Activated CD4-positive, alpha-beta T cell treated with anti-CD3 and anti-CD28 coated beads, Interleukin-2, amount 50 U/mL, for 16 hours (primary cell): ENCODE measurements at places on chromosomes 1 and 21.

GRCh38 chr1:224867715-224868114 lies 61.8 kb upstream of the DNAH14 start:
- DNase-seq: no peak

DNA sequence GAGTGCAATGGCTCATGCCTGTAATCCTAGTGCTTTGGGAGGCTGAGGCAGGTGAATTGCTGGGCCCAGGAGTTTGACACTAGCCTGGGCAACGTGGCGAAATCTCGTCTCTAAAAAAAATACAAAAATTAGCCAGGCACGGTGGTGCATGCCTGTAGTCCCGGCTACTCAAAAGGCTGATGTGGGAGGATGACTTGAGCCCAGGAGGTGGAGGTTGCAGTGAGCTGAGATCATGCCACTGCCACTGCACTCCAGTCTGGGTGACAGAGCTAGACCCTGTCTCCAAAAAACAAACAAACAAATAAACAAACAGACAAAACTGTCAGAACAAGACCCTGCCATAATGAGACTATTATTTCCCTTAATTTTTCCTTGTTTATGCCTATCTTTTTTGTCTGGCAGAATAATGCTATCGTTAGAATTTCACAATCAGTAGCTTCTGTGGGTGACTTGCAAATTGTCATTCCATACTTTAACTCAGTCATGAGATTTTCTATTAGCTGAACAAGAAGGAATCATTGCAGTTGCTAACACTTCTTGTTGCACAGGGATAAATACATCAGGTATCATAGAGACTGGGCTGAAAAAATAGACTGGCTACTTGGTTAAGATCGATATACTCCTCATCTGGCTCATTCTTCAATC lies 7.5 kb upstream of the THEM4 start:
- DNase-seq: no peak

DNA sequence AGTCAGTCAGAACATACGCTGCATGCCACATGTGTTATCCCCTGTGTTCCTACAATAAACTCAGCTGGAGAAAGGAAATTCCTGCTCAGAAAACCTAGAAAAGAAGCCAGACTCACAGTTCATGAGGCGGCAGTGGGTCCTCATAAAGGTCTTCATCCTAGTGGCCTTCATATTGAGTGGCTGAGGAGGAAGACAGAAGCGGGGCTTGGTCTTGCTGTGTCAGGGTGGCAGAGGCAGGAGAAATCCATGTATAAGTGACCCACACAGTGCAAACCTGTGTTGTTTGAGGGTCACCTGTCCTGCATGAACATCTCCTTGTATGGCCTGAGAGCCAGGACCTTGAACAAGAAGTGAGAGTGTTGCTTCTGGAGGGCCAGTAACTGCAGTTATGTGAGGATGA lies 4.0 kb upstream of the WNT3A start:
- DNase-seq: no peak

- DNase-seq: no peak
Observed at GRCh38 chr1:3702528-3702927, 49.7 kb upstream of the CCDC27 start.

DNA sequence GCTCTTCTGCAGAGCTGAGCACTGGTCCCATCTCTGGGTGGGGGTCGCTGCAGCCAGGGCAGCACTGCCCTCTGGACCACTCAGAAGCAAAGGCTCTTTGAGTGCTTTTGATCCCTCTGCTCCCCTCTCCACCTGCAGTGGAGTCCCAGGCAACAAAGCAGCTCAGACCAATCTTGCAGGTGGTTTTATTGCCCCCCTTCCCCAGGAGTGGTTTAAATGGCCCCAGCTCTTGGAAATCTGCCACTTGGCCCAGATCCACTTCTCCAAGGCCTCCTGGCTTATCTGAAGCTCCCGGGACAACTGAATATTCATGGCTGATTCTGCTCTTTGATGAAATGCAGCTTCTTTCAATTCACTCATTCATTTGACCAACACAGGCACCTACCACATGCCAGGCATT lies 2.7 kb downstream of the STUM start:
- DNase-seq: no peak

GRCh38 chr21:35467566-35467965 lies 418.5 kb upstream of the RUNX1 start:
- no peak for DNase-seq

- DNase-seq: peak; percentile 31
Observed at GRCh38 chr1:150875197-150876118, 941 bp downstream of the ARNT start.

DNA sequence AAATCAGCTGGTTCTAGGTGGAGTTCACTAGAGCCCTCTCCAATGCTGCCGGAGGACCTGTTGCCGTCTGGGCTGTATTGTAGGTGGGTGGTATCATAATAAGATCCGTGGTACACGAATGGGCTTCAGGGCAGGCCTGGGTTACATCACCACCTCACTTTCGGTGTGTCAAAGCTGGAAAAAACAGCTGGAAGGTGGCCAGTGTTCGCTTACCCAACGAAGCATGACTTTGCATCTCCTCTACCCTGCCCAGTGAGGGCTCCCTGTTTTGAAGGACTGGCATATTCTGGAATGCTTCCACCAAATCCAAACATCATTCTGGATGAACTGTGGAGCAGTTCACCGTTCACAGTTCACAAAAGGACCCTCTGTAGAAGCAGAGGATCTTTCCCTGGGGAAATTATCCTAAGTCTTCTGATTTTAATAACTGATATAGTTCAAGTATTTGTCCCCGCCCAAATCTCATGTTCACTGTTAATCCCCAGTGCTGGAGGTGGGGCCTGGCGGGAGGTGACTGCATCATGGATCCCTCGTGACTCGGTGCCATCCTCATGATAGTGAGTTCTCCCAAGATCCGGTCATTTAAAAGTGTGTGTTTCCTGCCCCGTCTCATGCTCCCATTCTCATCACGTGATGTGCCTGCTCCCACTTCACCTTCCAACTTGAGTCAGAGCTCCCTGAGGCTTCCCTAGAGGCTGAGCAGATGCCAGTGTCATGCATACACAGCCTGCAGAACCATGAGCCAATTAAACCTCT lies 429.0 kb downstream of the KIF26B start:
- DNase-seq: no peak

GRCh38 chr1:19605967-19606366 lies 38.1 kb upstream of the NBL1 start:
- no peak for DNase-seq

GRCh38 chr1:244011786-244012185 lies 39.3 kb upstream of the ZBTB18 start:
- DNase-seq: no peak

DNA sequence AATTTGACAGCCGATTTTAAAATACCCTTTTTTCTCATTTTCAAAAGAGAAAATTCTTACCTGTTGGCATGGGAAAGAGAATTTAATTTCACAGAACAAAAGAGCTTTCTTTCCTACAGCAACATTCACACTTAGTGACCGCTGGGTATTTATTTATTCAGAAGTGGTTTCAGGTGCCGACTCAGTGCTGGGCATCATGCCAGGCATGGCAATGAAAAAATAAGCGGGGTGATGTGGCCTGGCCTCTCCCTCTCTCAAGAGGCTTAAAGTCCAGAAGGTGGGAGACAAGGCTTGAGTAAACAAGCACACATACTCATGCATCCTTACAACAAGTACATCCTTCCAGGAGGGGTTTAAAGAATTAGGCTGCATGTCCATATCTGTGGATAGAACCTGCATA lies 4.1 kb upstream of the PCP4 start:
- DNase-seq: no peak

DNA sequence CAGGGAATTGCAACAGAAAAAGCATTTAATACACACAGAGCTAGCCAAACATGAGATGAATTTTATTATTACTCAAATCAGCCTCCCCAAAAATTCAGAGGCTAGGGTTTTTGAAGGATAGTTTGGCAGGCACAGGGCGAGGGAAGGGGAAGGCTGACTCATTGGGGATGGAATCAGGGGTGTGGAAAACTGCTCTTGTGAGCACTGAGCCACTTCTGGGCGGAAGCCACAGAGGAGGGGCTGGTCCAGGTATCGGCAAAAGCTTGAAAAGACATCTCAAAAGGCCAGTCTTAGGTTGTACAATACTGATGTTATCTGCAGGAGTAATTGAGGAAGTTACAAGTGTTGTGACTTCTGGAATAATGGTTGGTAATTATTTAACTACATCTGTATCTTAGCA lies 109.4 kb downstream of the TLR5 start:
- DNase-seq: no peak

DNA sequence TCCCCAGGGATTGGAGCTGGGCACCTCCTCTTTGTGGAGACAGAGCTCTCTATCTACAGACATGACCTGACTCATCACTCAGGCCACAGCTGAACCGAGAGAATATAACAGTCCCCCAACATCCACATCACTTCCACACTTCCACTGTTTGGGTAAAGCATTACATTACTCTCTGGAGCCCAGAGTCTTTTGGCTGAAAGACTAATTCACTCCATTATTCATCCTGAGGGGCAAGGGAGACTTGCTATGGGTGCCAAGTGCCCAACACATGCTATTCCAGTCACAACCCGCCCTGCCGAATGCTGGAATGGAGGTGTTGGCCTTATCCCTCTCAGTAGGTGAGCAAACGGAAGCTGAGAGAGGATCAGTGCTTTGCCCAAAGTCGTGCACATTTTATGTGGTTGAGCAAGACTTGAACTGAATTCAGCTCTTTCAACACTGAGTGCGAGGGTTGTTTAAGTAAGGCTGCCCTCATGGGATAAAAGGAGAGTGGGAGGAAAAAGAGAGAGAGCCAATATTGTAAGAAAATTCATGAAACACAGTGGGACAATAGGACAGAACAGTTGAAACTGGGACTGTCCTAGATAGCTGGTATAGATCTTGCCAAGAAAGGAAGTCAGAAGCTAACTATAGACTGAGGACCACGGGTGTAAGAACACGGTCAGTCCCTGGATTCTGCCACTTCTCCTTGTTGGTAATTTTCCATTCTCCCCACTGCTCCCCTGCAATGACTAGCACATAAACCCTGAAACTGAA lies 13.5 kb upstream of the CHI3L1 start:
- no peak for DNase-seq

DNA sequence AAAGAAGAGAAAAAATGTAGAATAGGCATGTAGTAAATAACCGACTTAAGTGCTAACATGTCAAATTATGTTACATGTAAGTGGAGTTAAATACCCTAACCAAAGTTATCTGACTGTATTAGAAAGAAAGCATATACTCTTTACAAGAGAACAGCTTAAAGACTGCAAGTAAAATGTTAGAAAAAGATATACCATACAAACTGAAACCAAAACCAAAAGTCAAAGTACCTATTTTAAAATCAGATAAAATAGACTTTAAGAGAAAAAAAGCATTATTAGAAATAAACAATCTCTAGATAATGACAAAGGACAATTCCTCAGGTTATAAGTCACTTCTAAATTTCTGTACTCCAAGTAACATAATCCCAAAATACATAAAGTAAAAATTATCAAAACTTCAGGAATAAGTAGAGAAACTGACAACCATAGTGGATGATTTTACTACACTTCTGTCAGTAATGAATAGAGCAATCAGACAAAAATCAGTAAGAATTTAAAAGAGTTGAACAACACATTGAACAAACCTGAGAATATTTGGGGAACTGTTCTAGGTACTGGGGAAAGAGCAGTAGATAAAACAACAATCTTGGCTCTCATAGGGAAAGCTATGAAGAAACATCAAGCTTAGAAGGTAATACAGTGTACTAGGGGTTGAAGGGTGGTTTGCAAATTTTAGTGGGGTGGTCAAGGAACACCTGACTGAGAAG lies 127.3 kb downstream of the TBX19 start:
- DNase-seq: no peak

DNA sequence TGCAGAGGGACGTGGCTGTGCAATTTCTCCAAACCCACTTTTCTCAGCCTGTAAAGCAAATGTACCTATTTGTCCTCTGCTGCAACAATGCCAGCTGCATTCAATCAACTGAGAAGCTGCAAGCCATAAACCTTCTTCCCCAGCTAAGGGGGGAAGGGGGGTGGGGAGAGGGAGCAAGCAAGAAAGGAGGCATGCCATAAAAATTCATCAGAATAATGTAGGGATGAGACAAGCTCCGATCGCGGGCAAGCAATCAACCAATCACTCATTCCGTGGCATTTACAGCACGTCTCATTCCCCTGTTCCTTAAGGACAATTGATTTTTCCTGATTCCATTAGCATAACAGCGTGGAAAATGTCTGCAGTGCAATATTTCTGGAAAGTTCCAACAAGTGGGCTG lies 144.8 kb downstream of the DMRTA2 start:
- no peak for DNase-seq

DNA sequence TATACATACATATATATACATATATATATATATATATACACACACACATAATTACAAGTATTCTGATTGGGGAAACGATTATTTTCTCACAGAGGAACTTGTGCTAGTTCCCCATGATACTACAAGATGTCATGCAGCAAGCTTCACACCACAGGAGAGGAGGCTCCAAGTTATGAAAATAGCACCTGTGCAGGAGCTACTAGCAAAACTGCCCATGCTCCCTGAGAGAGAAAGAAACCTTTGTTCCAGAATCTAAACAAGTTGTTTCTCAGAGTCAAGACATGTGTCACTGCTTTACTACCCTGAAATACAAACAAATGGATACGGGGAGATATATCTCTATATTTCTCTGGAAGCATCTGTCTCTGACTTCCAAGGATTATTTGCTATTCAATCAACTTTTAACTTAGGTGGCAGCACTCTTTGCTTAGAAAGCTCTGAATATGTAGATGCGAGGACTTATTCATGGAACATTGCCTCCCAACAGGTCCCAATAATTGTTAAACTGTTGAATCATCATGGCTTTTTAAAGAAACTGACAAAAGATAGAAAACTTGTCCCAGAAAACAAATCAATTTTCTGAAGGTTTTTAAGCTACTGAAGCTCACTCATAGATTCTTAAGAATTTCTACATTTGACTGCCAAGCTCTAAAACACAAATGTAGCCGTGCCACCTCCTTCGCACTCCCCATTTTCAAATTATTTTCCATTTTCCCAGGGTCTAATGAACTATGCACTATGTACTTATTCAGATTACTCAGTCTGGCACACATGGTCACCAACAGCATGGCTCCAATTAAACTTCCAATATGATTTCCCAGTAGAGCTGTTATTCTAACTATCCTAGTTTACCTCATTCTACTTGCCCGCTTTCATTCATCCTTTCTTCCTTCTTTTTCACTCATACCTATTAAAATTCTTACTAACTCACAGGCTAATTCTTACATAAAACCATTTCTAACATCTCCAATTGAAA lies 929.1 kb downstream of the LTN1 start:
- no peak for DNase-seq

DNA sequence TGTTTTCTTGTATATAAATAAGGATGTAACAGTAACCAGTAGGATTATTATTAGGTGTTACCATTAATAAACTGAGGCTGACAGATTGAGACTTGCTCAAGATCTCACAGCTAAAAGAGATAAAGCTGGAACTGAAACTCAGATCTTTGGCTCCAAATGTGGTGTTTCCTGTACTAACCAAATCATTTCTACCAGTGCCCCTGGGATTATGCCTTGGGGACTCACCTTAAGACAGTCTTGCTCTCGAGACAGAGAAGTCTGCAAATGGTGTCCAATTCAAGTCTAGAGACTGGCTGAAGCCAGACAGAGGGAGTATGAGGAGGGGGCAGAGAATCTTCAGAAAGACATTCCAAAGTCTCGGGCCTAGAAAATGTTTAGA lies 593 bp upstream of the CD53 start:
- DNase-seq: no peak
